ENCODE measurements at places on chromosomes 4 and X.

DNA sequence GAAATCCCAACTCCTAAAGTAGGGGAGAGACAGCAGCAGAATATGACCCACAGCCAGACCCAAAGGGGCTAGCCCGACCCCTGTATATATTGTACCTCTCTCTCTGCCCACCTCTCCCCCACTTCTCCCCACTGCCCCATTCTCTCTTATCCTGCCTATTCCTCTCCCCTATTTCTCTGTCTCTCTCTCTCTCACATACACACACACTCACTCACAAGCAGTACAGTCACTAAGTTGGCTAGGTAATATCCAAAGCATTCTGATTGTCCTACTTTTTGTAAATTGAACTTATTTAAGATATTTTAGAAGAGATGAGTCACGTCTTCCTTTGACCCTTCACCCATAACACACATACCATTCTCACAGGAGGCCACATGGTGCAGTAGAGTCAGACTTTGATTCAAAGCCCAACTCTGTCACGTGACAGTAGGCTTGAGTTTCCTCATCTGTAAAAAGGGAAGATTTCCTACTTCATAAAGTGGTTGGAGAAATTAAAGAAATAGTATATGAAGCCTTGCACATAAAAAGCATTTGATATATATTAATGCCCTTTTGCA, 29.5 kb downstream of the SRPX2 start:
- no peak for DNase-seq

GRCh38 chr4:102430461-102430910, 70.7 kb upstream of the NFKB1 start:
- no peak for DNase-seq

DNA sequence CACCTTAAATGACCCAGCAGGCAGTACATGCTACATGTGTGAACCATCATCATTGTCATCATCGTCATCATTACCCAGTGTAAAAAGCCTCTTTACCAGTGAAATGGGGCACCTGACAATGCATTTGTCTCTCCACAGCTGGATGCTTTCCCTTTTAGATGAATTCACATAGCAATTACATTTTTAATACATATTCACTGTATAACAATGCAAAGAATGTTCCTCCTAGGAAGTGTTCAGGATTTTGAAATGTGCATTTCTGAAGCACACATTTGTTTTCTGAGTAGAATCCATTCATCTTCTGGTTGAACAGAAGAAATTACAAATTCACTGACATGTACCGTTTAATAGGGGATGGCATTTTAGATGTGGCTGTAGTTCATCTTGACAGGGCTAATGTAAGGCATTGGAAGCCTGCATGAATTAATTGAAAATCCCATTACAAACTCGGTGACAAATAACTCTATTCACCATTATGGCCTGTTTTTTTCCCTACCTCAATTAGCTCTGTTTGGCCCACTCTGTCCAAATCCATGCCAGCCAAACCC, 111.1 kb downstream of the SH3RF1 start:
- no peak for DNase-seq

GRCh38 chrX:13365161-13365560, 45.3 kb upstream of the ATXN3L start:
- no peak for DNase-seq

DNA sequence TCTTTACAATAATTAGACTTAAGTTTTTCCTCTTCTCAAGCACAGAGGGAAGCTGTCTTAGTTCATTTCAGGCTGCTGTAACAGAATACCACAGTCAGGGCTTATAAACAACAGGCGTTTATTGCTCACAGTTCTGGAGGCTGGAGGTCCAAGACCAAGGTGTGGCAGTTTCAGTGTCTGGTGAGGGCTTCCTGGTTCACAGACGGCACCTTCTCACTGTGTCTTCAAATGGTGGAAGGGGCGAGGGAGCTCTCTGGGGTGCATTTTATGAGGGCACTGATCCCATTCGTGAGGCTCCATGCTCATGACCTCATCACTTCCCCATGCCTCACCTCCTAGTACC, 115.7 kb upstream of the MXRA5 start:
- no peak for DNase-seq

GRCh38 chrX:133544115-133544514, 128.8 kb upstream of the GPC4 start:
- DNase-seq, result no peak

GRCh38 chr4:106762666-106763443, 273.3 kb downstream of the DKK2 start:
- no peak for DNase-seq

DNA sequence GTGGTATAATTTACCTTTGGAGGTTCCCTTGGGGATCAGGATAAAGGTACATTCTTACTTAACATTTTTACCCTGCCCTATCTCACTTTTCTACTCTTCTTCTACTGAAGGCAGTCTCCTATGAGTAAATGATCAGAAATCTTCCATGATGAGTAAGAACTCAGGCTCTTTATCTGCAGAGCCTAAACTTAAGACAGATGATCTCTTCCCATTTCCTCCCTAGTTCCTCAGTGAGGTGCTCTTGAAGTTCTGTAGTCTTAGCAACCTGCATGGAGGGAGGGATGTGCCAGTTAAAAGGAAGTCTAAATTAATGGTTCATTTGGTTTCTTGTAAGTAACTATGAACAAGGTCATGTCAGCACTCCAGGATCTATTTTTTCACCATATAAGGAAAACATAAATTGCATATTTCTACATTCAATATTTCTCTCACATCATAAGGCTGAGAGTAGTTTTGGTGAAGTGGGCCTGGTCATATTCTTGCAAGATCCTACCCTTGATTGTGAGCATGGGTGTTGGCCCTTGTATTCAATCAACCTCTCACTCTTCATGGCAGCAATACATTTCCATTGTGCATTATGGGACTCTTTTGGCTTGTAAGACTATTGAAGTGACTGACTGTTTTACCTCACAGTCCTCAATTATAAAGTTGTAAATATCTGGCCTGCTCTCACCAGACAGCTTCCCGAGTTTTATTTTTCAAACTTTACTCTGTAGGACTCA, 295.5 kb downstream of the SLC7A11 start:
- DNase-seq, result no peak

DNA sequence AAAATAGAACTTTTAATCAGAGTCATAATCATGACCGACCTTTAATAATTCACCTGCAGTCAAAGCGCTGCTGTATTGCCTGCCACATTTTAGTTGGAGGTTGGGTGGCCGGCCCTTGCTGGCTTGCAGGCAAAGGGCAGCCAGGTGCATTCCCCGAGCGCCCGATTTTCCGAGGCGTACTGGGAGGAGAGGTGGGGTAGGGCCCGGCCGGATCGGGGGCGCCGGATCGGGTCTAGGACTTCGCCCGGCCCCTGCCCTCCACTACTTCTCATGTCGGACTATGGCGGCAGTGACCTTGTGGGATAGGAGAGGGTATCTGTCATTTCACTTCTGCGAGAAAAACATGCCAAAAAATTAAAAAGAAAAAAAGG, 2.5 kb upstream of the RS1 start:
- peak; percentile 1 for DNase-seq

DNA sequence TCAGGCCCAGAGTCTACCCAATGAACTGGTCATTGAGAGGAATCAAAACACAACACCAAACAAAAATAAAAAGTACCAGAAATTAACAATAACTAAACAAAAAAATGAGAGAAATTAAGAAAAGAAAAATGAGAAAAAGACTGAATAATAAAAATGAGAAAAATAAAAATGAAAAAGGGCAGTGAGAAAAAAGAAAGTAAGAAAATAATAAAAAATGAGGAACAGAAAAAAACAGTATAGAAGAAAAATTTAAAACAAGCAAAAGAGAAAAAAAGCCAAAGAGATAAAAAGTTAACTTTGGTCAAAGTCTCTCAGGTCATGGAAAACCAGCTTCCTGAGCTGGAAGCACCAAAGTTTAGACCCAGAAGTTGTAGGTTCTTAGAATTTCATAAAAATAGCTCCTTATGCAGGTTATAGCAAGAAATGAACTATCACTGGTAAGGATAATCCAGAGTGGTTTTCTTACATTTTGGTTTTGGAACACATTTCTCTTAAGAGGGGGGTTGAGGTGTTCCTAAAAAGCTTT, 51.0 kb upstream of the WDR17 start:
- no peak for DNase-seq

DNA sequence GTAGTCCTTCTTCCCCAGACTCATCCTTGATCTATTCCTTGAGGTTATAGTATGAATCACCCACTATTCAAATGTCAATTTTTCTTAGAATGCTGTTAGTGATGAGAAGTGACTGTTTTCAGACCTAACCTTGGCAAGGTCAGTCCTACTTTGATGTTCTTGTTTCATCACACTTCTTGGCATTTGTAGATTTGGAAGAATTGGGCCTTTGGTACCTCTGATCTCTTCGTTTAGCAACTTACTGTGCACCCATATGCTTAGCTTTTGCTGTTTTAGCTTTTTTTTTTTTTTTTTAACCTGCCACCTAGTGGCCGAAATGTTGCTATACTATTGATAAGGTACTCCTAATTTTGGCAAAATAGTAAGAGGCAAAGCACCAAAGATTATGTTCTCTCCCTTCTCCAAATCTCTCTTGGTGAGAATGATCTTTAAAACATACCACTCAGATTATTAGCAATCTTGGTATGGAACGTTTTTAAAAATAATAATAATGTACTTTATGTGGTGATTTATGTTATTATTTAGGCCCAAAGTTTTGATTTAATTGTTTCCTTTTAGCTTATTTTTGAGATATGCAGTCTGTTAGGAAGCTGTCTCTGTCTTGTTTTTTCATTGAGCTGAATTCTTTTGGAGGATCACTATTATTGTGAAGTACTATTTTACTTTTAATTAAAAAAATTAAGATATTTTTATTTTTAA, 16.6 kb downstream of the DCK start:
- no peak for DNase-seq
